ENCODE measurements at places on chromosomes 1 and 21.

GRCh38 chr1:115199416-115200132 is 110.3 kb upstream of the TSPAN2 start:
- no peak for DNase-seq

- DNase-seq, result no peak
Measured at GRCh38 chr1:229251185-229251584, 19.7 kb upstream of the RAB4A start.

DNA sequence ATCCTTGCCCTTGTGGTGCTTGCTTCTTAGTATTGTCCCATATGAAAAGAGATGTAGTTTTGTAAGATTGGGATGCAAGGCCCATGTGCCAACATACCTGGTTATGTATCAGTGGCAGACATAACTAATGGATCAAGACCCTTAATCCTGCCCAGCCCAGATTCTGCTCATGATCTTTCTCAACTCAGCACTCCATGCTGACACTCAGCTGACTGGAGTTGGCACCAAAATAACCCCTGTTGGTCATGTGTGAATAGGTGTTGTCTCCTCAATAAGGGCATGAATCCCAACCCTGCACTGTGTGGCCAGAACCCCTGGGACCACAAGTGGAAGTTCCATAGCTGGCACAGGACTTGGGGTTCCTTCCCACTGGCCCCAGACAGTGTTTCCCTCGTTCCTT is 13.9 kb upstream of the CNR2 start:
- no peak for DNase-seq

- no peak for DNase-seq
Measured at GRCh38 chr1:29550119-29550841, 314.0 kb downstream of the PTPRU start.

DNA sequence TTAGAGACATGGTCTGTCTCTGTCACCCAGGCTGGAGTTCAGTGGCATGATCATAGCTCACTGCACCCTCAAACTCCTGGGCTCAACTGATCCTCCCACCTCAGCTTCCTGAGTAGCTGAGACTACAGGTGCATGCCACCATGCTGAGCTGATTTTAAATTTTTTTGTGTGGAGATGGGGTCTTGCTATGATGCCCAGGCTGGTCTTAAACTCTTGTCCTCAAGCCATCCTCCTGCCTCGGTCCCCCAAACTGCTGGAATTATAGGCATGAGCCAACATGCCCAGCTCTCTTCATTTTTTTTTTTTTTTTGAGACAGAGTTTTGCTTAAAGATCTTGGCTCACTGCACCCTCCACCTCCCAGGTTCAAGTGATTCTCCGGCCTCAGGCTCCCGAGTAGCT is 24.8 kb upstream of the AGPAT3 start:
- no peak for DNase-seq

DNA sequence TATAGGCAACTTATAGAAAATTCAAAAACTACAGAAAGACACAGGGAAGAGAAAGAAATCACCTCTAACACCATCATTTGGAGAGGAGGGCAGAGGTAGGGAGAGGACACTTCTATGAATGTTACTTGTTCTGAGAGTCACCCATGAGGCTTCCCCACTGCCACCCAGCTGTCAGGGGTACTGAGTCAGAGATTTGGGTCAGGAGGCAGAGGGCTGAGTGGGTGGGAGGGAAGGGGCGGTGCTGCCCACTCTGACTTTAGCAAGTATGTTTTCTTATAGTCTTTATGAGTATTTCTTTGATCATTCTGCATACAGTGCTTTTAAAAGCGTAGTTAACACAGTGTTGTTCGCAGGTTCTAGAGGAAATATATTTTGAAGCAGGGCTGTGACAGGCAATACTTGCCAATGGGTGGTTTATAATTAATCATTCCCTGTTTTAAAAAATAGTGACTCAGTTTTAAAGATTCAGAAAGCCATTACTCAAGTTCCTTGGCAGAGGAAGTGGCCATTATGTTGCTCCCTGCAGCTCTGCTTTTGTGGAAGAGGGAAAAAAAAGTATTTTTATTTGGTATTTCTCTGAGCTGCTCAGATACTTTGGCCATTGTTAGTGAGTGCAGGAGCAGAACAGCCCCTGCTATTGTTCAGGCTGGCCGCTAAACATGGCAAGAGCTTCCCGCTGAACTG is 18.3 kb downstream of the IL6R start:
- DNase-seq, result no peak

DNA sequence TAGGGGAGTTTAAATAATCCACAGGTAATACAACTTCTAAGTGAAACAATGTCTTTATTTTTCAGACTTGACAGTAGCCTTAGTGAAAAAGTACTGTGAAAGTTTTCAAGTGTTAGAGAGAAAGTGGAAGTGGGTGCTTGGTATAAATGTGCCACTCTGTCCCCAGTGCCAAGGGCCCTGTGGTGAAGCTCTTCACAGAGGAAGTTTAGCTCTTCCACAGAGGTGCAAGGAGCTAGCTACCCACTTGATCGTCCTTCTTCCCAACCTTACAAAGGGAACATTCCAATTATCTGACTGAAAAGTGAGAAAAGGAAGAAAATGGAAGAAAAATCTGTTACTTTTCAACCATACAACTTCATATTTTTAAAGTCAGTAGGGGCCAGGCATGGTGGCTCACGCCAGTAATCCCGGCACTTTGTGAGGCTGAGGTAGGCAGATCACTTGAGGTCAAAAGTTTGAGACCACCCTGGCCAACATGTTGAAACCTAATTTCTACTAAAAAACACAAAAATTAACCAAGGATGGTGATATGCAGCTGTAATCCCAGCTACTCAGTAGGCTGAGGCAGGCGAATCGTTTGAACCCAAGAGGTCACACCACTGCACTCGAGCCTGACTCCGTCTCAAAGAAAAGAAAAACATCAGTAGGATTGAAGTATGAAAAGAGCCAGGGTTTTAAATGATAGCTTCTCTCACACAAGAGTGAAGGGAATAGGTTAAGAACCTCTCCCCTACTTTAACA is 41.0 kb upstream of the PTPRC start:
- DNase-seq, result no peak

- no peak for DNase-seq
Measured at GRCh38 chr21:22579741-22580140, 1581.5 kb downstream of the NCAM2 start.

DNA sequence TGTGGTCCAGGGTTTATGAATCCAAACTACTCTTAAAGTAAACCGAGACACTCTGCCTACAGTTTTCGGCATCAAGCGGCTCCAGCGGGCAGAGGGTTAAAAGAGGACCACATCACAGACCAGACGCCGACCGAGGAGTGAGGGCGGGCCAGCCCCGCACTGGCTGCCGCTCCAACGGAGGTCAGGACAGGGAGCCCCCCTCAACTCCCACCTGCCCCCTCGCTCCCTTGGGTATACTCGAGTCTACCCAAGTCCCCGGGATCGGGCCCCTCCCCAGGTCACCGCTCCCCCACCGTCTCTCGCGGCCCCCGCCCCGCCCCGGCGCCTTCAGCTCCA is 312 bp downstream of the ARNT start:
- DNase-seq, result no peak

- peak; percentile 98 for DNase-seq
Measured at GRCh38 chr21:42496120-42496838, at the start of gene RSPH1. Gene RSPH1 (minus strand): TSS chr21:42496224. CDS start chr21:42496186, 38 bp downstream.

DNA sequence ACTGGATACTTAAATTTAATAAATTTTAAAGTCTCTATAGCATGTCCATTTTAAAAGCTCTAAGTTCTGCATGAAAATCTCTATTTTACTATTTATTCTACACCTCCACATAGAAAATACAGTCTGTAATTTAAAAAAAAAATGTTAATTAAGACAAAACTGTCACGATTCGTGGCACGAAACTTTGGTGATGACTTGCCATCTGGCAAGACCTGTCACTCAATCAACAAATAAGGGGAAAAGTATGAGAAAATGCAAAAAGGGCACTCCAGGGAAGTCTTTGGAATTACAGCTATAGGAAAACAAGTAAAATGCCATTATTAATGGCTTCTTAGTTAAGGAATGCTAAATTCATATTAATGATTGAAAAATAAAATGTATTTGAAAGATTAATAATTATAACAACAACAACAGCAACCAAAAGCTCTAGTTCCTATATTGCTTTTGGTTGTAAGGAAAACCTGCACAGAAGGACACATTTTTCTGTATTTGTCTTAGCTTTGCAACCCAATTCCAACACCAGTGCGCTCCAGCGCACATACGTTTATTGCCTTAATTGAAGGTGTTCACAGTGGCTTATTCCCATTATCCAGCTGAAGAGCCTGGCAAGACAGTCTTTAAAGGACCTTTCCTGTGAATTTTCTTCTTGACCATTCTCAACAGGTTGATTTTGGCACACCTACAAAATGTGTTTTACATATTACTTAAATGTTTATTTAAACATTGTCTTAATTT is 107.8 kb downstream of the PLPPR5 start:
- DNase-seq, result no peak

DNA sequence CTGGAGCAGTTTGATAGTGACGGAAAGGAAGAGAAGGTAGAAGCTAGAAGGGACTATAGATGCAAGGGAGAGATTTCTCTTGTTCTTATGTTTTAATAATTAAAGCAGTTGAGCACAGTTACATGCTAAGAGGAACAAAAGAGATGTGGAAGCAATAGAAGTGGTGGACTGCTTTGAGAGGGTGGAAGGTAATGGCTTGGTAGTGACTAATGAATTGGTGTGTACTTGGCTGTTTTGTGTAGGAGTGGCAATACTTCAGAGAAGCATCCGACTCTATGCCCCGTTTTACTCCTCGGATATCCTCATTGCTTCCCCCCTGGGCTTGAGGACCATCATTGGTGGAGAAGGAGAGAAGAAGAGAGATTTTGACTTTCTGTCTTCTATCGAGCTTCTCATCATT is 12.8 kb downstream of the UTP25 start:
- DNase-seq, result no peak

DNA sequence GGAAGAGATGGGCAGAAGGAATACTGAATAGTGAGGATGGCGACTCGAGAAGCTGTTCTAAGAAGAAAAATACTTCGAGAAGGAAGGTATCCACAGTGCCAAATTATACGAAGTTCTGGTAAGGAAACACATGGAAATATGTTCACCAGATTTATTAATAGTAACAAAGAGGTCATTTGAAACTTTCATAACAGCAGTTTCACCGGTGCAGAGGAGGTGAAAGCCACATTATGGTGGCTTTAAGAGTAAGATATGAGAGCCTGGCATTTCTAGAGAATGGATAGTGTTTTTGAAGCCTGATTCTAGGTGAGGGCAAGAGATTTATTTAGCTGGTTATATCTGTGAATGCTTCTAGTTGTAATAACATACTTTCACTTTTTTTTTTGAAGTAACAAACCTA is 56.2 kb downstream of the DPYD start:
- no peak for DNase-seq

GRCh38 chr1:31327381-31327780 is 30.5 kb downstream of the ZCCHC17 start:
- no peak for DNase-seq

- no peak for DNase-seq
Measured at GRCh38 chr1:211713231-211713630, 37.8 kb upstream of the NEK2 start.

DNA sequence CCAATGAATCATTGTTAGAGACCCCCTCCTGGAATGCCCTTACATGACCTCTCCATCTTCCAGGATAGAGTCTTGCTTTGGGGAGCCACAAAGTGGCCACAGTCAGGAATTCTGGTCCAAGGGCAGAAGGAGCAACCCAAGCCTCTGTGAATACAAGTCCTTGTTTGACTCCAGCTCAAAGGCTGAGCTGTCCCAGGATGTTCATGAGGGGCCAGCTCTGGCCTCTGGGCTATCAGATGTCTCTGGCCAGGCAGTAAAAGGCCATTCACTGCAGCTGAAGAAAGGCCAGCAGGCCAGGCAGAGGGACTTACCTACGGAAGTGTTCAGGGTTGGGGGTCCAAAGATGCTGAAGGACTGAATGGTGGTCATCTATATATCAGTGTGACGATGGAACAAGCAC is 98.3 kb upstream of the IPO9 start:
- DNase-seq, result no peak

- no peak for DNase-seq
Measured at GRCh38 chr21:45304476-45304830, 16.8 kb upstream of the POFUT2 start.

DNA sequence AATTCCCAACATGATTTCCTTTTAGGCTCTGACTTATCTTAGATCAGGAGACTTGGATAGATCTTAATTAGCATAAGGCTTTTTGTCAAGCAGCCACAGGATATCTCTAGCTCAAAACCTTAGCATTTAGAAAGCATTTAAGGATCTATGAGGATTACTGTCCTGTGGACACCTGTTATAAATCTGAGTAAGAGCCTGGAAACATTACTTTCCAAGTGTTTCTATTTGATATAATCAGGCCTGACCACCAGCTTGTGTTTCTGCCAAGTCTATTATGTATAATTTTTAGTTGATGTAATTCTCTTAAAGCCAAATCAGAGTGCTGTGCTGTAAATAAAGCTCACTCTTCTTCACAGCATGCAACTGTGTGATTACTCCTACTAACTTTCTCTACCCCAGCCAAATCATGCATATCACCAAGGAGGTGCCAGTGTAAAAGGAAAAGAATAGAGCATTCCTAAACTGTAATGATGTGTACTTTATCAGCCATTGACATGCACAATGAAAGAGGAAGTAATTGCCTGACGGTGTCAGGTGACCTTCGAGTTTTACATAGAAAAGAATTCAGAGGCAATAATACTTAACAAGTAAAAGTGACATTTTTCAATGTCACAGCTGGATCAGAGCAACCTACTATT is 309.9 kb upstream of the PRMT6 start:
- no peak for DNase-seq
